Uterus (tissue), 4 donors: ENCODE measurements at places on chromosomes 4 and X. TPM values are rescaled to one million over a fixed set of nuclear protein-coding genes. Genes with fewer than 3 reads are reported as not detected.

GRCh38 chrX:96004386-96004785, 680.3 kb upstream of the DIAPH2 start:
- DNase-seq: no peak

- DNase-seq: no peak
Measured at GRCh38 chr4:7524843-7525242, 90.1 kb upstream of the PSAPL1 start.

DNA sequence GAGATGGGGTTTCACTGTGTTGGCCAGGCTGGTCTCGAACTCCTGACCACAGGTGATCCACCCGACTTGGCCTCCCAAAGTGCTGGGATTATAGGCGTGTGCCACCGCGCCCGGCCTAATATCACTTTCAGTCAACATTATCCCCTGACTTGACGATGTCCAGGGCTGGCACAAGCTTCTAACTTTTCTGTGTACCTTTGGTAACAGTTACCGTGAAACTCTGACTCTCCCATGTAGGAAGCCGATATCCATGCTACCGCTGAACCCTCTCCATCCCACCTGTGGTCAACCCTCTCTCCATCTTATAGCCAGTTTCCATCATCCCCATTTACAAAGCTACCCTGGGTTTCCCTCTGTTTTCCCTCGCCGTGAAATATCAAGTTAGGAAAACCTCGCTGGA, 77.5 kb downstream of the CRLF2 start:
- no peak for DNase-seq

GRCh38 chrX:24396931-24397279, 36.5 kb downstream of the SUPT20HL1 start:
- no peak for DNase-seq

GRCh38 chr4:114694770-114695169, 96.2 kb downstream of the UGT8 start:
- DNase-seq: no peak

DNA sequence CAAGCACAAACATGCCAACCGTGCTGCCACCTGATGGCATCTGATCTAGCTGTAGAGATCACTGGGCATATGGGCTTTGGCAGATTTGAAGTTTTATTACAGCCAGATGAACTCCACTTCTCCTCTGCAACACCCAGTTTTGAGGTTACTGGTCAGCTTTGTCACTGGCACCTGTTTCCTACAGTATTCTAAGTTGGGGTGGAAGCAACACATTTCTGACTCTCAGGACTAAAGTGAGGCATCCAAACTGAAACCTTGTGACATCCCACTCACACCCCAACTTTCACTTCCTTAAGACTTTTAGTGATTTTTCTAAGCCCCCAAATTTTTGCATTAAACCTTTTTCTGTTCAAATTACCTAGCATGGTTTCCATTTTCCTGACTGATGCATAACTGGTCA, 115.1 kb upstream of the PCDH18 start:
- DNase-seq: no peak

The MUC7 gene
- total RNA-seq: not detected

The RHOH gene
- total RNA-seq: 1.5 TPM

The CYTL1 gene
- total RNA-seq: 11.9 TPM

The USP17L17 gene
- total RNA-seq: not detected

The MAGEB10 gene
- not detected for total RNA-seq

The CDKL2 gene
- not detected for total RNA-seq

The BRS3 gene
- 0.28 TPM for total RNA-seq

The TEX13D gene
- total RNA-seq: not detected

The TMSB15A gene
- 12.7 TPM for total RNA-seq

The ZNF185 gene
- 21.0 TPM for total RNA-seq
